Upper lobe of left lung (tissue), 6 donors: ENCODE measurements at places on chromosomes 11 and 22. TPM values are rescaled to one million over a fixed set of nuclear protein-coding genes. Genes with fewer than 3 reads are reported as not detected.

GRCh38 chr11:132874638-132875037 lies 657.7 kb downstream of the OPCML start:
- H3K27me3 ChIP-seq: no peaks in the 10 kb centered on the region
- no peaks in the 10 kb centered on the region for H3K36me3 ChIP-seq
- no peak overlapping the region for H3K27ac ChIP-seq
- no peak for DNase-seq
- no peak overlapping the region for H3K4me3 ChIP-seq
- H3K4me1 ChIP-seq: no peaks in the 10 kb centered on the region

Gene SCO2
- total RNA-seq: 9.2 TPM

DNA sequence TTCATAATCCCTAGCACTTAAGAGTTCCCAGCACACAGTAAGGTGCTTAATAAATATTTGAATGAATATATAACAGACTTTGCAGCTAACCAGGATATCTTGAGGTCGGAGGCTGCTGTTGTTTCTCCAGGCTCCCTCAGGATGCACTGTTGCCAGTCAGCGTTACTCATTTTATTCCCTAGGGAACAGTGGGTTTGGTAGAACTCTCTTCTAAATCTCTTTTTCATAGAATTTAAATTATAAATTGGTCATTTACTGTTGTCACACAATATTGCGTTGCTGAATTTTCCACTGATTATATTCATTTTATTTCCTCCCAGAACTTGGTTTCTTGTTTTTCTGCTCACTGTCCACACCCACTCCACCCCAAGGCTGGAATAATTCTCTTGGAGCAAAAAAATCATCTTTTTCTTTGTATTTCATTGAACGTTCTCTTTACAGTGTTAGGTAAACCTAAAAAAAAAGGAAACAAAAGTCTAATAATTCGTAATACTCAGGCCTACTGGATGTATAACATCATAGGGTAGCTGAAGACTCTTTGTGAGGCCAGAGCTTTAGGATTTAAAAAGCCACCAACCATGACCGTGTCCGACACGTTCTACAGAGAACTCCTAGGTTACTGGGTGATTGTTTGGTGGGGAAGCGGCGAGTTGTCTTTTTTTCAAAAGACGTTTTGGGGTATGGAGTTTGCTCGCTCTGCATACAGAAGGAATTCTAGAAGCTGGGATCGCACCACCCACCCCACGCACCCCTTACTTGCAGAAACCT lies 766 bp upstream of the CAPRIN1 start:
- H3K27me3 ChIP-seq: no peaks in the 10 kb centered on the region
- no peak for DNase-seq
- H3K27ac ChIP-seq: peak overlapping the region; percentile 99

Gene SLC6A5
- total RNA-seq: not detected

- DNase-seq: peak; percentile 80
- H3K4me3 ChIP-seq: no peak overlapping the region
- H3K36me3 ChIP-seq: no peaks in the 10 kb centered on the region
- H3K27me3 ChIP-seq: no peaks in the 10 kb centered on the region
Measured at GRCh38 chr22:37303821-37304274, 21.5 kb downstream of the CYTH4 start.

GRCh38 chr22:36839356-36840073 lies 21.3 kb upstream of the NCF4 start:
- no peak overlapping the region for H3K4me3 ChIP-seq
- H3K4me1 ChIP-seq: no peaks in the 10 kb centered on the region
- H3K27ac ChIP-seq: no peak overlapping the region
- no peaks in the 10 kb centered on the region for H3K36me3 ChIP-seq

Gene ZNF195
- total RNA-seq: 24.1 TPM

GRCh38 chr11:59193587-59194130 lies 19.1 kb downstream of the MPEG1 start:
- H3K4me1 ChIP-seq: peaks cover 27% of the 10 kb centered on the region
- peaks cover 5% of the 10 kb centered on the region for H3K36me3 ChIP-seq
- H3K4me3 ChIP-seq: no peak overlapping the region
- no peaks in the 10 kb centered on the region for H3K27me3 ChIP-seq
- H3K27ac ChIP-seq: no peak overlapping the region

DNA sequence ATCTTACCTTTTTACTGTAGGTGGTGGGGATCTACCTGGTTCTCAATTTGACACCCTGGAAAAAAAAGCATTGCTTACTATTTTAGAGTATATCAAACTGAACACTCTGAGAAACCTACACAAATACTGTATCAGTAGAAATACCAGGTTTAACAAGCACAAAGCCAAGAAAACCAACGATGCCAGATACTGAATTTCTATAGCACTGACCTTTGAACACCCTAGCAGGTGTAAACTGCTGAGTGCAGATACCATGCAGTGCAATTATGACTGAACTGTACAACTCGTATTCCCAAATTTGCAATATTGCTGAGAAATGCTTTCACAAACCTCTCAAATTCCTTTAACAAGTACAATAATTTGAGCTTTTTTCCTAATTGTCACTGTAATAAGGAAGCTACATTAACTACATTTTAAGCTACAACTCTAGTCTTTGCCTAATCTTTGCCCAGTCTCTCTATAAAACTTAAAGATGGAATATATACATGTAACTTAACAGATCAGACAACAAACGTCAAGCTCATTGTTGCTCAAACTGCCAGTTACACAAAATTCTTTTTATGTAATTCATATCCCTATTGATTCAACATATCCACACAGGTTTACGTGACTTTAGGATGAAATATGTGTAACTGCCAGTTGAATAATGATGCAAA lies 8.9 kb downstream of the TAF1D start:
- no peak for DNase-seq
- H3K27me3 ChIP-seq: no peaks in the 10 kb centered on the region
- H3K4me1 ChIP-seq: peaks cover 19% of the 10 kb centered on the region
- no peak overlapping the region for H3K27ac ChIP-seq
- H3K4me3 ChIP-seq: no peak overlapping the region
- peaks cover 61% of the 10 kb centered on the region for H3K36me3 ChIP-seq

Gene PRMT3
- 18.6 TPM for total RNA-seq

Gene TXNRD2
- 32.0 TPM for total RNA-seq

GRCh38 chr11:7749456-7749855 lies 43.2 kb upstream of the OVCH2 start:
- no peaks in the 10 kb centered on the region for H3K27me3 ChIP-seq
- no peak overlapping the region for H3K27ac ChIP-seq
- no peak overlapping the region for H3K4me3 ChIP-seq
- H3K4me1 ChIP-seq: no peaks in the 10 kb centered on the region
- no peak for DNase-seq

GRCh38 chr11:17697175-17697949 lies 22.0 kb upstream of the MYOD1 start:
- no peaks in the 10 kb centered on the region for H3K36me3 ChIP-seq
- no peaks in the 10 kb centered on the region for H3K4me1 ChIP-seq
- H3K27me3 ChIP-seq: no peaks in the 10 kb centered on the region
- H3K4me3 ChIP-seq: no peak overlapping the region

GRCh38 chr11:71198823-71199165 lies 53.6 kb downstream of the SHANK2 start:
- H3K4me3 ChIP-seq: no peak overlapping the region
- no peak overlapping the region for H3K27ac ChIP-seq
- H3K4me1 ChIP-seq: no peaks in the 10 kb centered on the region
- H3K36me3 ChIP-seq: no peaks in the 10 kb centered on the region
- H3K27me3 ChIP-seq: no peaks in the 10 kb centered on the region
- DNase-seq: no peak

- no peak for DNase-seq
- no peak overlapping the region for H3K4me3 ChIP-seq
- H3K27ac ChIP-seq: no peak overlapping the region
- H3K4me1 ChIP-seq: peaks cover 13% of the 10 kb centered on the region
- peaks cover 50% of the 10 kb centered on the region for H3K36me3 ChIP-seq
- no peaks in the 10 kb centered on the region for H3K27me3 ChIP-seq
Measured at GRCh38 chr11:66056501-66056900, 4.3 kb downstream of the SF3B2 start.

GRCh38 chr11:132858223-132858622 lies 674.1 kb downstream of the OPCML start:
- no peak overlapping the region for H3K27ac ChIP-seq
- H3K27me3 ChIP-seq: no peaks in the 10 kb centered on the region
- DNase-seq: no peak
- H3K4me1 ChIP-seq: no peaks in the 10 kb centered on the region

Gene ANO1
- total RNA-seq: 5.7 TPM

DNA sequence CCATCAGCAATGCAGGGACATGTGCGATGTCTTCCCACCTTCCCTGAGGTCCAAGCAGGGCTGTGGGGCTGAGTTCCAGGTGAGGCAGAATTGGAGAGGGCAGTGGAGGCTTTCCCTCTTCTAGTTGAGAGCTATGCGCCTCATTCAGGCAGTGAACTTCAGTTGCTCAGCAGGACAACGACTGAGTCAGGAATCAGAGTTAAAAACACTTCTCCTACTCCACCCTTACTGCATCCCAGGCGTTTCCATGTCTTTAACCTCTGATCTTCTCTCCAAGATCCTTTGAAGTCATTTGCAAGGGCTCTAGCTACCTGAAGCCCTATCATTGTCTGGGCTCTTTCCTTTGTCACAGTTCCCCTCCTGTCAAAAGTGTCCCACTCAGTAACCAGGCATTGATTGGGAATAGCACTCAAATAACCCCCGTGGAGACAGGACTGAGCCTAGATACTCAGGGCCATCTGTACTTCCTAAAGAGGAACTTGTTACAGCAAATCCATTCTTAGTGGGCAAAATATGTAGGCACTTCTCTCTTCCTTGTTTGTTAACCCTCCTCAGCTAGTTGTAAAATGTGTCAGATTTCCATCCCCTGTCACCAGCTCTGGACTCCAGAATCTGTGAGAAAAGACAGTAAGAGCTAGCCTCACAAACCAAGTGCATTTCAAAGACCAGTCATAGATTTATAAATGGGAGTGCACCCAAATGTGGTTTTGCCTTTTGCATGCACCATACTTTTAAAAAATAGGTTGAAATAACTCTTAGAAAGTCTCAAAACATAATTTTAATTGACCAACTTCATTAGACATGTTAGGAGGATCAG lies 72.5 kb upstream of the MYO18B start:
- H3K4me3 ChIP-seq: no peak overlapping the region
- H3K27ac ChIP-seq: no peak overlapping the region
- no peak for DNase-seq
- peaks cover 40% of the 10 kb centered on the region for H3K4me1 ChIP-seq
- H3K27me3 ChIP-seq: no peaks in the 10 kb centered on the region
- H3K36me3 ChIP-seq: no peaks in the 10 kb centered on the region

Gene OR5L2
- total RNA-seq: not detected

DNA sequence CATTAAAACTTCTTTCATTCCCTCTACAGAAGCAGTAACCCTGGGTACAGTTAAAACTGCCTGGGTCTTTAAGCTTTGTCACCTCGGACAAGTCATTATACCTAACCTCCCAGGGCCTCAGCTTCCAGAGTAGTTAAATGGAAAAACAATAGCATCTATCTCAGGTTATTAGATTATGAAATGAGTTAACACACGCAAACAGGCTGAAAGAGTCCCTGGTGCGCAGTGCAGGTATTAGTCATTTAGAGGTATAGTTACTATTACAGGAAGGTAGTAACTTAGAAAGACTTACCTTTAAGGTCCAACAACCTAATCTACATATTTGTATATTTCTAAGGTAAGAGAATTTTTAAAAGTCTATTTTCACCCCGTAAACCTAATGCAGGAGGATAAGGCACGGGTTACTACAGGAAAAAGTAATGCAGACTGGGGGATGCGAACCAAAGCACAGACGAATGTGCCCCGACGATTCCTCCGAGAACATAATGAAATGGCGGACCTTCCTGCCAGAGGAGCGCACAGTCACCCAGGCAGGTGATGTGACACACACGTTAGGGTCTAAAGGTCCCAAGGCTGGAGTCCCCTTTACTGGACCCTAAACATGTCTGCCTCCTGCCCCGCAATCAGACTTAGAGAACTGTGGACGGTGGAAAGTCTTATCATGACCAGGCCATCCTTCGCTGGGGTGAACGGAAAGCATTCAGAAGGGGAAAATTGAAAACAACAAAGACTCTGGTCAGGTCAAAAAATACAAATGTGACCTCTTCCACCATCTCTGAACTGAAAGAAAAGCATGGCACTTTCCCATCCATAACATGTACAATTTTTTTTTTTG lies 1.3 kb downstream of the NAP1L4 start:
- H3K4me3 ChIP-seq: peak overlapping the region; percentile 79
- H3K27ac ChIP-seq: peak overlapping the region; percentile 92
- H3K36me3 ChIP-seq: no peaks in the 10 kb centered on the region
- DNase-seq: no peak
- H3K27me3 ChIP-seq: no peaks in the 10 kb centered on the region

DNA sequence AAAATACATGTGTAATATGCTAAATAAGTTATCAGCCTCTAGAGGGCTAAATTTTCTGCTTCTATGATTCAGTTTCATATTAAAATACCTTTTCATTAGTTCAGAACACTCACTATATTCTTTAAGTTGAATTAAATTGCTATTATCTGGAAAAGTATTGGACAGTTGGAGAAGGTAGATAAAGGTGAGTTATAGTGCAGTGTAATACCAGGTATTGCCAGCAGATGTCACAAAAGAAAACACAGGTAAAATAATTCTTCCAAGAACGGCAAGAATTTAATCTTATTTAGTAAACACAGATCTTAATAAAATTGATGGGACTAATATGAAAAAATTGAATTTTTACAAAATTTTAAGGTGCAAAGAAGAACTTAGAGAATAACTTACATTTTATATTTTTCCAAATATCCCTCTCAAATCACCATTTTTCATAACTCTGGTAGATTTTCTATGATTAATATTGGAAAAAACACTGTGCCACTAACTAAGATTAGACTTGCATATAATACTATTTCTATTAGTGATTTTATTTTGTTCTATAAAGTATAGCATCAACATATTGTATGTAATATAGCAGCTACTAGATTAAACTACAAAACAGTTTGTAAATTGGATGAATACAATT lies 1.7 kb upstream of the LRRC4C start:
- DNase-seq: no peak
- H3K27ac ChIP-seq: no peak overlapping the region
- no peaks in the 10 kb centered on the region for H3K36me3 ChIP-seq
- no peaks in the 10 kb centered on the region for H3K27me3 ChIP-seq
- no peaks in the 10 kb centered on the region for H3K4me1 ChIP-seq

GRCh38 chr11:68213555-68214172 lies 568 bp upstream of the KMT5B start:
- peak overlapping the region; percentile 100 for H3K27ac ChIP-seq
- DNase-seq: peak; percentile 96
- no peaks in the 10 kb centered on the region for H3K36me3 ChIP-seq
- H3K4me1 ChIP-seq: peaks cover 45% of the 10 kb centered on the region

DNA sequence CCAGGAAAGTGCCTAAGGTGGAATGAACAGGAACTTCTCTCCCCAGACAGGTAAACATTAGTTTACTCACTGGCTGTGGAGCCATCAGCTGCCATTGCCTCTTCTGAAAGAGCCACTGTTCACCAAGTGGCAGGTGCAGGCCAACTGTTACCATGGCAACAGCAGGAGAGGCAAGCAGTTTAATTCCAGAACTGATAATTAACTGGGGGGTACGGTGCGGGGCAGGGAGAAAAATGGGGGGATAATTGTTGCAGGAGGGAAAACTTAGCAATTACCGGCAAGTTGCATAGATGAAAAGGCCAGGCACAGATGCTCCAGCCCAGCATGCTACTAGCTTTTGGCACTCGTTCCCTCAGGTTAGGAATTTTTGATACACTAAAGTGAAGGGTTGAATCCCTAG lies 85.1 kb downstream of the TRIM44 start:
- H3K36me3 ChIP-seq: no peaks in the 10 kb centered on the region
- H3K4me1 ChIP-seq: no peaks in the 10 kb centered on the region
- no peak overlapping the region for H3K4me3 ChIP-seq
- H3K27ac ChIP-seq: no peak overlapping the region
- DNase-seq: no peak
